HS-5 (cell line): ENCODE measurements at places on chromosomes 6 and 20.

DNA sequence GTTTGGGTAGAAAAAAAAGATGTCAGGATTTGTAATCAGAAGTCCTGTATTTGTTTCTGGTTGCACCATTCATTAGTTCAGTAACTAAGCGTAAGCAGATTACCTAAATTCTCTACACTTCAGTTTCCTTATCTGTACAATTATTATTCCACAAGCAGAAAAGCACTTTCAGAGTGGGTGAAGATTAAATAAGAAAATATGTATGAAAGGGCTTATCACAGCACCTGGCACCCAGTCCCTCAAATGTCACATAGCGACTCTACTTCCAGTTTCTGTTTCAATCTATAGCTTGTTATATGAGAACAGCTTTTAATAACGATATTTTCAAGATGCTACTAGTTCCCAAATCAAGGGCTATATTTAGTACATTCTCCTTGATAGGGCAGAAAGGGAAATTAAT lies 31.4 kb downstream of the RGS17 start:
- DNase-seq = no peak

- no peak for DNase-seq
Observed at GRCh38 chr20:12750221-12750620, 258.6 kb upstream of the SPTLC3 start.

DNA sequence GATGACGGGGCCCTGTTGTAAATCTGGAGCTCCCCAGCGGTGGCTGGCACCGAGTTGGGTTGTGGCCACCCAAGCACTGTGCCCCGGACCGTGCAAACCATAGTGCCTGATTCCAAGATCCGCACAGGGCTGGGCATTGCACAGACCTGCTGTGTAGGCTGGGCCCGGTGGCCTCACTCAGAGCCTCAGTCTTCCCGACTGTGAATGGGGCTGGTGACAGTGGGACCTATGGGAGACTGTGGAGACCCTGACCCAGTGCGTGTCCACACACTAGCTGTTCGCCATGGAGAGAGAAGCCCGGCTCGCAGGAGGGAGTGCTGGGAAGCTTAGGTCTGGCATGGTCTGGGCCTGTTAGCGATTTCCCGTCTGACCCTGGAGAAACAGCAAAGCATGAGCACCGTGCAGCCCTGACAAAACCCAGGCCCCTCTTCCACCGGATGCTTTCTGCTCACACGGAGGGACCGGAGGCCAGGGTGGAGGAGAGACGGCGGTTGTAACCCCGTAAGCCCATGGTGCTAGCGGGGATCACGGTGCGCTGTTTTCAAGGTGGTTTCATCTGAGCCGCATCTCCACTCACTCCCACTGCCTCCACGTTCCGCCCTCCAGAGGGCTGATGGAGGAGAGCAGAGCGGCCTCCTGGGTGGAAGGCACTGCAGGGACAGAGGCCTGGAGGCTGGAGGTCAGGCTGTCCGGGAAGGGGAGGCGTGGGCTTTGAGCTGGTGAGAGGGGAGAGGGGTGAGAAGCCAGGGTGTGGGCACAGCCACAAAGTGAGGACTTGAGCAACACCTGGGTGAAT lies 52.2 kb downstream of the SRC start:
- no peak for DNase-seq

GRCh38 chr6:107692351-107692750 lies 131.8 kb downstream of the SCML4 start:
- DNase-seq = peak; percentile 64

- no peak for DNase-seq
Observed at GRCh38 chr6:22436134-22436533, 133.2 kb upstream of the HDGFL1 start.

DNA sequence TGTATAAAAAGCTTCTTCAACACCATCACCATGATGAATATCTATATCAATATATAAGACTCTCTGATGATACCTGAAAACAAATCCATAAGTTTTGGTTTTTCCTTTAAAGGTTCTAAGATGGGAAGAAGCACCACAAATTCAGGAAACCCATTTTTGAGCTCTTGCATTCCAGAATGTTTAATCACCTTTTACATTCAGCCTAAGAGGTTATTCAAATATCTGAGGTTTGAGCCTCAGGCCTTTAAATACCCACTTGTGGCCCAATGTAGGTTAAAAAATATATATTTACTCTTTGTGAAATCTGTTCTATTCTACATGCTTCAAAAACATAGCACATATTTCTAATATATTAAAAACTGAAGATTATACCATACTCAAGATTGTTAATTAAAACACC lies 17.6 kb downstream of the HDAC2 start:
- DNase-seq = peak; percentile 26

DNA sequence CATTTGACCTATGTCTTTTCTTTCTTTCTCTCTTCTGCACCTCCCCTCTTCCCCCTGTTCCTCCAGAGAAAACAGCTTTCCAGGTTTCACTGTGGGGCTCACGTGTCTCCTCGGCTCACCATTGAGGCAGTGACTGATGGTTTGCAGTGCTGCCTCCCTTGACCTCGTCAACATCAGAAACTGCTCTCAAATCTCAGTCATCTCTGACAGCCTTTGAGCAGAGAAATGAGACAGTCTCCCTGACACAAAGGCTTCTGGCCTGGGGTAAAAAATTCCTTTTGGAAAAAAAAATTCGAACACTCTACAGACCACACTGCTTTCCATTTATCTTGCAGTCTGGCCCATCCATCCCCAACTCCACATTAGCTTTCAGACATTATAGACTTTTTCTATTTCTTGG lies 450.0 kb downstream of the TFAP2B start:
- no peak for DNase-seq
